ENCODE measurements at places on chromosomes 3 and 15. TPM values are rescaled to one million over a fixed set of nuclear protein-coding genes. Genes with fewer than 3 reads are reported as not detected.
A peak's percentile ranks its signal among the peaks of the same experiment; 100 is the strongest.

GRCh38 chr3:17639765-17640164, 102.7 kb downstream of the TBC1D5 start:
- peak; percentile 17 for DNase-seq

DNA sequence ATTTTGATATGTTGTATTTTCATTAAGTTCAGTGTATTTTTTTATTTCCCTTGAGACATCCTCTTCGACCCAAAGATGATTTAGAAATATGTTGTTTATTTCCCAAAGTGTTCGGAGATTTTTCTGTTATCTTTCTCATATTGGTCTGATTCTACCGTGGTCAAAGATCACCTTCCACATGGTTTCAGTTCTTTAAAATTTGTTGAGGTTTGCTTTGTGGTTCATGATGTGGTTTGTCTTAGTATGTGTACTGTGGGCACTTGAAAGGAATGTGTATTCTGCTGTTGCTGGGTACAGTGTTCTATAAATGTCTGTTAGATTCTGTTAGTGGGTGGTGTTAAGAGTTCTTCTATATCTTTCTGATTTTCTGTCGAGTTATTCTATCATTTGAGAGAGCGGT, 103.4 kb upstream of the FHIT start:
- DNase-seq, result no peak

DNA sequence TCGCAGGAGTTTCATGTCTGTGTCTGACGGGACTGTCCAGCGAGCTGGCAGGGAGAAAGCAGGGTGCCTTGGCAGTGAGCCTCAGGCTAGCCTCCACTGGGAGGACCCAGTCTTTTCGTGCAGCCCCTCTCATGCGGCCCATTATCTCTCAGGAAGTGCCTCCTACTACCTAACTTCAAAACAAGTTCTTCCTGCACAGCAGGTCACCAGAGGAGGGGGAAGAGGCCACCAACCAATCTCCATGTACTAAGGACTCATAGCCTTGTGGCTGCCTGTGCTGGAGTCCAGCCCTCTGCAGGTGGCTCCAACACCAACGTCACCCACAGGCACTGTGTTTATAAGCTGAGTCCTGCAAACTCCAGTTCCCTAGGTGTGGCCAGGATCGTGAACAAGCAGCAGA, 4.8 kb downstream of the VIPR1 start:
- no peak for DNase-seq

GRCh38 chr3:141266797-141267555, 35.4 kb downstream of the PXYLP1 start:
- no peak for DNase-seq

Gene CCDC54
- polyA plus RNA-seq, result 0.21 TPM

GRCh38 chr3:8752832-8753231, 16.6 kb downstream of the OXTR start:
- no peak for DNase-seq

DNA sequence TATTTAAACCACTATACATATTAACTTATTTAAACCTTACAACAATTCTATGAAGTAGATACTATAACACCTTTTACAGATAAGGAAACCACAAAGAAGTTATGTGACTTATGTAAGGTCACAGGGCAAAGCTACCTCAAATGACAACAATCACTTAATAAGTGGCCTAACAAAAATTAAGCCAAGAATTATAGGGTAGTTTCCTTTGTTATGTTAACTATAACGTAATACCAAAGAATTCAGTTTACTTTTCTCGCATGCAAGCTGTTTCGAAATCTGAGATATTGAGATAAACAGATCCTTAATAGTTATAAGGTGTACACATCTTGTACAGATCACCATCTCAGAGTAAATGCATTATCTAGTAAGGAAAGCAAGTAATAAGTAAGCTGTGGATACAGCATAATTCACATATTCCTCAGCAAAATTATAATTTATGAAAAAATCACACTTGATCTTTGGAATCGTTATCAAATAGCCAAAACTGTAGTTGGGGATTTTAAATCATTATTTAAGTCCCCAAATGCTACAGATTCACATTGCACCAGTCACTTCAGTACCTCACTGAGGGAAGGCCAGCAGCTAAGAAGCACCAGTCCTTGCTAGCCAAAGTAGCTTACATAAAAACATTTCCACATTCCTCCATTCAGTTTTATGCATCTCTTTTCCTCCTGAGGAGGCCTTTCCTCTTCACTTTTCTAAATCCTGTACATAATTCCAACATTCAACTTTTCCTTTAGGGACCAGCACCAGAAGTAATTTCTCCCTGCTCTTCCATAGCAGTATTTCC, 226.8 kb downstream of the TBC1D5 start:
- no peak for DNase-seq

DNA sequence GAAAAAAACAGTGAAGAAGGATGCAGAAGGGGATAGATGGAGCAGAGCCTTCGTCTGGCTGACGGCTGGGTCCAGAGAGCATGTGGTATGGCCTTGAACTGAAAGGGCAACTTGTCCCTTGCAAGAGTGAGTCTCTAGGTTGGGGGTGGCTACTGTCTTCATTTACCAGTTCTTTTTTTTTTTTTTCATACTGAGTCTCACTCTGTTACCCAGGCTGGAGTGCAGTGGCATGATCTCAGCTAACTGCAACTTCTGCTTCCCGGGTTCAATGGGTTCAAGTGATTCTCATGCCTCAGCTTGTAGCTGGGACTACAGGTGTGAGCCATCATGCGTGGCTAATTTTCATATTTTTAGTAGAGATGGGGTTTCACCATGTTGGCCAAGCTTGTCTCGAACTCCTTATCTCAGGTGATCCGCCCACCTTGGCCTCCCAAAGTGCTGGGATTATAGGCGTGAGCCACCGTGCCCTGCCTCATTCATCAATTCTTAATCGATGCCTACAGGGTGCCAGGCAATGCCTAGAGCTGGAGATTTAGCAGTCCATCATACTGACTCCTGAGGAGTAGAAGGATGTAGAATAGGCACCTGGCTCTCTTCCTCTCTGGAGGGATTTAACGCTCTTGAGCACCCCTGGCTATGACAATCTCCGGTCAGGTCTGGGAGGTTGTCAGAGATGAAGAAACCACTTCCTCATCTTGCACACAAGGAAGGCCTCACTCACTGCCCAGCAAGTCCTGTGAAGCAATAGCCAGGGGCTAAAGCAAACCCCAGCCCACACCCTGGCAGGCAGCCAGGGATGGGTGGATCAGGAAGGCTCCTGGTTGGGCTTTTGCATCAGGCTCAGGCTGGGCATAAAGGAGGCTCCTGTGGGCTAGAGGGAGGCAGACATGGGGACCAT, at the start of gene CAMP:
Gene CAMP (plus strand): TSS at position 880 of the 898 bp plus-strand sequence. CDS start 17 bp downstream, at position 897.
- peak; percentile 21 for DNase-seq

- no peak for DNase-seq
These were observed 32.3 kb downstream of the ARRDC4 start for GRCh38 chr15:97992823-97993222.

Gene SLC38A3
- polyA plus RNA-seq, result 8.9 TPM

Gene CATSPER2
- polyA plus RNA-seq, result 7.9 TPM

- no peak for DNase-seq
These were observed 259.5 kb upstream of the GRM7 start for GRCh38 chr3:6601374-6601773.

DNA sequence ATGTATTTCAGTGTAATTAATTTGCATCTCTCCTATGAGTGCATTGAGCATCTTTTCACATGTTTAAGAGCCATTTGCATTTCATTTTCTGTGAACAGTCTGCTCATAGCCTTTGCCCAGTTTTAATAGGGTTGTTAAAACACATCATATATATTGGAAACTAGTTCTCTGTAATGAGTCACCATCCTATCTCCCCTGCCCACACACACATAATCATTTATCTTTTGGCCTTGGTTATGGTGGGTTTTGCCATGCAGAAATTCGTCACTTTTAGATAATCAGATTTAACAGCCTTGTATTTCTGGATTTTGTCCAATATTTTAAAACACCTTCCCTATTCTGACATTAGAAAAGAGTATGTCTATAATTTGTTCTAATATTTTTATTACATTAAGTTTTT, 11.9 kb upstream of the CHRM5 start:
- DNase-seq, result no peak

- no peak for DNase-seq
These were observed 114.1 kb upstream of the DNAJC19 start for GRCh38 chr3:181103605-181104004.

GRCh38 chr3:122167630-122168029, 15.8 kb upstream of the CASR start:
- no peak for DNase-seq

DNA sequence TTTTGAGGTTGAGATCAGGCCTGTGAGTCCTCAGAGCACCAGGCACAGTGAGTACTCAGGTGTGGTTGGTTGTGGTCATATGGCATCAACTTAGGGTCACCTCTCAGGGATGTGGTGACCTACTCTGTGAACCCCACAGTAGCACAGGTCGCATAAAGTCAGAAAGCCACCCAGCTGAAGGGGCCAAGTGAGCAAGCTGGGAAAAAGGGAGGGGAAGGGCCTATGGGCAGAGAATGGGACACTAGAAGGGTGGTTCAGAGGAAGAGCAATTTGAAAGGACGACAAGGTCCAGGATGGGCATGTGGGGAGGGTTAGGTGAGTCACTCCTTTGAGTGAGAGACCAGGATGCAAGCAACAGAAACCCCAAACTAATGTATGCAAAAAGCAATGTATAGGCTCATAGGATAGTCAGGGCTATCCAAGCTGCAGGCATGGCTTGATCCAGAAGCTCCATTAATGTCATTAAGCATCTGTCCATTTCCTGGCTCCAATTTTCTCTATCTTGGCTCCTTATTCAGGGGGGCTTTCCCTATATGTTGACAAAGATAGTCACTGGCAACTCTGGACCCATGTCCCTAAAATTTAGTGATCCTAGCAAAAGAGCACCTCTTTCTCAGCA, 33.5 kb downstream of the HMCES start:
- no peak for DNase-seq

GRCh38 chr3:179272385-179272784, 21.5 kb upstream of the KCNMB3 start:
- no peak for DNase-seq

DNA sequence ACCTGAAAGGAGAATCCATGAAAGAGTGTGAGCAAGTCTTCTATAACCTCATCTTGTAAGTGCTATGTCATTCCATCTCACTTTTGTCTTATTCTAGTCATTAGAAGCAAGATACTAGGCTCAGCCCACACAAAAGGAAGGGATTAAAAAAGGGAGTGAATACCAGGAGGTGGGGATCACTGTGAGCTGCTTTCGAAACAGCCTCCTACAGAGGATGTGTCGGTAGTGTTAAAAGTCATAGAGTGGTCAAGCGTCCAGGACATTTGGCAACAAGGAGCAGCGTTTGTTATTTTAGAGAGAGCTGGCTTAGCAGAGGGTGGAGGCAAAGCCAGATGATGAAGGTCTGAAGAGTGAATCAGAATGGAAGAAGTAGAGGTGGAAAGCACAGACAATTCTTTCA, 11.7 kb upstream of the ZNF148 start:
- DNase-seq, result no peak

- DNase-seq, result no peak
These were observed 71.3 kb upstream of the SMAD3 start for GRCh38 chr15:66993874-66994696.

Gene CDHR4
- 0.73 TPM for polyA plus RNA-seq

GRCh38 chr3:128620268-128620691, 30.3 kb downstream of the RPN1 start:
- no peak for DNase-seq

Gene SPTSSB
- 11.3 TPM for polyA plus RNA-seq

DNA sequence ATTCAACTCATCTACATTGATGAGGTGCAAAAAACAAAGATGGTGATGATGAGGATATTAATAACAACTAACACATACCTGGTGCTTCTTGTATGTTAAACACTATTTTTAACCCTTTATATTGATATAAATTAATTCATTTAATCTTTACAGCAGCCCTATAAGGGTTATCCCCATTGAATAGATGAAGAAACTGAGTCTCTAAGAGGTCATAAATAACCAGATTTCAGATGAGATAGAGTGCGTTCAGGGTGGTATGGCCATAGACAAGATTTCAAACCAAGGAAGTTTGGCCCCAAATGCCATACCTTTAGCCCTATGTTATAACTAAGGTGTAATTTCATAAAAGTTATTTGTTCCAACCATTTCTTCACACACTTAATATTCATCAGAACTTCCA, 82.6 kb downstream of the CMSS1 start:
- no peak for DNase-seq

GRCh38 chr3:61194892-61195538, 56.2 kb downstream of the FHIT start:
- no peak for DNase-seq

Measured in right lung (tissue), 10 donors.